Right lobe of liver (tissue), 6 donors: ENCODE measurements at places on chromosomes 5 and 9. TPM values are rescaled to one million over a fixed set of nuclear protein-coding genes. Genes with fewer than 3 reads are reported as not detected.

DNA sequence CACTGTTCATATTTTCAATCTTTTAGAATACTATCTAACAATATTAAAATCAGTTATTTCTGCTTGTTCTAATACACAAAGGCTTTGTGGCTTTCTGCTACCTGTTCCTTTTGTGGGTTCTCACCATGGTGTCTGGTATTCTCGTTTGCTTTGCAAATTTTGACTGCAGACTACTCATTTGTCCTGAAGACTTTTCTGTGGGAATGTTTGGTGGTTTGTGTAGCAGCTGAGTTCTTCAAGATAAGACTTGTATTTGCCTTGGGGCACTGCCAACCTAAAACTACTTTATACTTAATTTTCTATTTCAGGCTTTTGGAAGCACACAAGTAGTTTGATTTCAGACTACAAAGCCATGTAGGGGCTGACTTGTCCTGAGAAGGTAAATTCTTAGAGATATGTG lies 11.1 kb downstream of the IL33 start:
- no peak for DNase-seq

- no peak for DNase-seq
Observed at GRCh38 chr9:123359546-123359945, 3.5 kb downstream of the CRB2 start.

DNA sequence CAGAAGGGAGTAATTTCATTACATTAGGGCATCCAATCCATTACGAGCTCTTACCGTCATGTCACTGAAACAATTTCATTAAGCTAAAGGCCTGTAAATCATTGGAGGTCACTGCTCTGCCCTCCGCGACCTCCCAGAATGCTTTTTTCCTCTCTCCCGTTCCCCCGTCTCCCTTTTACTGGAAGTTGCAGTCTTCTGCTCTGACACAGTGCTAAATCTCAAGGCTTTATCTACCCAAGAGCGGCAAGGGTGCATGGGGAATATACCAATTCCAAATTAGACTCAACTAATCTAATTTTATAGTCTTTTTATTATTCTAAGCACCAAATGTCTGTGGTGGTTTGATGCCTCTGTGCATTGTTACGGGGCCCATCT lies 265.7 kb upstream of the PANK3 start:
- DNase-seq = no peak

- DNase-seq = no peak
Observed at GRCh38 chr5:170327168-170327567, 29.6 kb upstream of the LCP2 start.

GAS1 gene
- total RNA-seq = 1.0 TPM

SPINK5 gene
- total RNA-seq = 0.10 TPM
